ENCODE measurements at places on chromosomes 4 and X. TPM values are rescaled to one million over a fixed set of nuclear protein-coding genes. Genes with fewer than 3 reads are reported as not detected.

The GYG2 gene
- 6.8 TPM for total RNA-seq

The TMEM131L gene
- total RNA-seq = 5.2 TPM

The ZNF827 gene
- 61.3 TPM for total RNA-seq

The XAGE3 gene
- not detected for total RNA-seq

The NAAA gene
- 602 TPM for total RNA-seq

The ARHGAP36 gene
- not detected for total RNA-seq

The RNF175 gene
- total RNA-seq = not detected

The MAGEE1 gene
- 3.0 TPM for total RNA-seq

The IL9R gene
- total RNA-seq = not detected

The C4orf36 gene
- total RNA-seq = not detected

The IL1RAPL1 gene
- 0.20 TPM for total RNA-seq

The GLOD5 gene
- 18.4 TPM for total RNA-seq

The CLNK gene
- under 0.01 TPM for total RNA-seq

The MTNR1A gene
- total RNA-seq = not detected

The CYBB gene
- 21.7 TPM for total RNA-seq

The PIN4 gene
- 15.2 TPM for total RNA-seq

The ERAS gene
- not detected for total RNA-seq

The STARD8 gene
- 11.6 TPM for total RNA-seq

The ASB9 gene
- 1.8 TPM for total RNA-seq

The PNMA5 gene
- not detected for total RNA-seq

Measured in transverse colon (tissue), 4 donors.